ENCODE measurements at places on chromosomes 1 and 21. TPM values are rescaled to one million over a fixed set of nuclear protein-coding genes. Genes with fewer than 3 reads are reported as not detected.

The LCE2B gene
- total RNA-seq, result not detected

The PRDM15 gene
- 4.2 TPM for total RNA-seq

The DNASE2B gene
- total RNA-seq, result not detected

The SPRR2B gene
- total RNA-seq, result not detected

The OPRD1 gene
- not detected for total RNA-seq

The CXADR gene
- total RNA-seq, result 0.32 TPM

The FCRLA gene
- 0.86 TPM for total RNA-seq

The ST3GAL3 gene
- total RNA-seq, result 16.8 TPM

The ZNF648 gene
- not detected for total RNA-seq

The KCNA3 gene
- total RNA-seq, result under 0.01 TPM

The LCE2C gene
- not detected for total RNA-seq

The RNF187 gene
- 57.3 TPM for total RNA-seq

The SZT2 gene
- 35.4 TPM for total RNA-seq

The MEGF6 gene
- 2.2 TPM for total RNA-seq

The CDA gene
- total RNA-seq, result 1.9 TPM

The KRTAP13-2 gene
- not detected for total RNA-seq

The DMRTA2 gene
- 0.32 TPM for total RNA-seq

The SPATA45 gene
- total RNA-seq, result 0.43 TPM

The CPTP gene
- 13.2 TPM for total RNA-seq

The CLEC20A gene
- total RNA-seq, result not detected

The SAMD11 gene
- total RNA-seq, result 2.2 TPM

The LCE1D gene
- total RNA-seq, result not detected

The DNAH14 gene
- total RNA-seq, result 13.5 TPM

The RASAL2 gene
- total RNA-seq, result 40.6 TPM

The CCDC24 gene
- total RNA-seq, result 3.5 TPM

The CTSE gene
- total RNA-seq, result not detected

The MRPL20 gene
- 96.6 TPM for total RNA-seq

The OTUD3 gene
- 13.4 TPM for total RNA-seq

The EDN2 gene
- total RNA-seq, result not detected

The SAMD13 gene
- under 0.01 TPM for total RNA-seq

The UBASH3A gene
- not detected for total RNA-seq

The GBP6 gene
- not detected for total RNA-seq

The PLD5 gene
- not detected for total RNA-seq

The MLLT11 gene
- total RNA-seq, result 9.1 TPM

The EBNA1BP2 gene
- 91.5 TPM for total RNA-seq

The SH3BGR gene
- total RNA-seq, result 2.2 TPM

The FCRL1 gene
- not detected for total RNA-seq

The SUSD4 gene
- total RNA-seq, result not detected

The RIPK4 gene
- total RNA-seq, result not detected

The FLVCR1 gene
- 15.1 TPM for total RNA-seq

The FOXO6 gene
- total RNA-seq, result not detected

The DEPDC1 gene
- total RNA-seq, result 12.6 TPM

The AADACL3 gene
- total RNA-seq, result not detected

The RPS6KA1 gene
- total RNA-seq, result 6.9 TPM

The COL24A1 gene
- 3.9 TPM for total RNA-seq

The PADI2 gene
- 0.43 TPM for total RNA-seq

The ARHGAP29 gene
- total RNA-seq, result 50.3 TPM

The DISP3 gene
- not detected for total RNA-seq

The ROR1 gene
- 10.3 TPM for total RNA-seq

The MAB21L3 gene
- under 0.01 TPM for total RNA-seq

The PLA2G2C gene
- not detected for total RNA-seq

The ADCY10 gene
- not detected for total RNA-seq

All from fibroblast of villous mesenchyme (primary cell).